ENCODE measurements at places on chromosomes 12 and 14. TPM values are rescaled to one million over a fixed set of nuclear protein-coding genes. Genes with fewer than 3 reads are reported as not detected.

The TEX52 gene
- not detected for total RNA-seq

DNA sequence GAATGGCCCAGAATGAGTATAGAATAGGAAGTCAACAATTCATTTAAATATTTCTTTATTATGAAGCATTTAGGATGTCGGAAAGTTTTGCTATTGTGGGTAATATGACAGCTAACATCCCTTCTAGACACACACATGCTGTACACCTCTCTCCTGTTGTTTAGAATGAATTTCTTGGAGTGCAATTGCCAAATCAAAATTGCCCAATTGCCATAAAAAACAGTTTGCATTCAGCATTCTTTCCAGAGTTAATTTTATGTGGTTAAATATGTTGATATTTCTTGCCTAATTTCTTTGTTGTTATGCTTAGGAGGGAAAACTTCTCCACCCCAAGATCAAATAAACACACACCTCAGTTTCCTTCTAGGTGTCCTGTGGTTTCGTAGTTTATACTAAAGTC, 16.9 kb upstream of the SMCO2 start:
- no peak for DNase-seq

DNA sequence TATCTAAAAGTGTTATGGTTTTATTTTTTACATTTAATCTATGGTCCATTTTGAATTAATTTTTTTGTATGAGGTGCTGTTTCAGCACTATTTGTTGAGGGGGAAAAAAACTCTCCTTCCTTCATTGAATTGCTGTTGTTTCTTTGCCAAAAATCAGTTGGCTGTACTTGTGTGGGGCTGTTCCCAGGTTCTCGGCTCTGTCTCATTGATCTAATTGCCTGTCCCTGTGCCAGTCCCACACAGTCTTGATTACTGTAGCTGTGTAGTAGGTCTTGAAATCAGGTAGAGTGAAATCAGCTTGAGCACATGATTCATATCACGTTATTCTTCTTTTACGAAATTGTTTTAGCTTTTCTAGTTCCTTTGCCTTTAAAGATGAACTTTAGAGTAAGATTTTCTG, 109.7 kb downstream of the ADGRD1 start:
- DNase-seq, result no peak

The ACRBP gene
- 1.6 TPM for total RNA-seq

DNA sequence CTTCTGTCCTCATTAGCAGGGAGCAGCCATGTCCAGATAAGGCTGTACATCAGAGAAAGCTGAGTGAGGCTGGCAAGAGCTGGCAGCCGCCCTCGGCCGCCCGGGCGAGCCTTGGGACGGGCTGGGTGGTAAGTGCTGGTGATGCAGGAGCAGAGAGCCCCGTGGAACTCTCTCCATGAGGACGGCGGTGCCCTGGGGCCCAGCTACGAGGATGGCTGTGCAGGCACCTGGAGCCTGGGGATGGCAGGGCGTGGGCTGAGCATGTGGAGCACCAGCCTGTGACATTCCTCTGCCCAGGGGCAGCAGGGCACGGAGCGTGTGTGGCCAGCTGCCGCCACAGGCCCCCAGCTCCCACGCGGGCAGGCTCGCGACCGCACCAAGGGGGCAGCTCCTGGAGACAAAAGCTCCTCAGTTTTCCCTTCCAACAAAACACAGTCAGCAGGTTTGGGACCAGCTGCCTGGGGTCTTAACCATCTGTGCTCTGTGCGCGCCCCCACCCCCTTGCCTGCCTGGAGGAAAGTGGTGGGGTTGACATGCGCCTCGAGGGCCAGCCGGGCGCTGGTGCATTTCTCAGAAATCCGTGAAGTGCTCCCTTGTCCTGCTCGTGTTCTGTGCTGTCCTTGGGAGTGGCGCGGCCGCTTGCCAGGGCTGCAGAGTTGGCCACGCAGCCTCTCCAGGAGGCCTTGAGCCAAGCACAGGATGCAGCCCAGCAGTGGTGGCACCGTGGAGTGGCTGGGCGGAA, 21.4 kb downstream of the PACS2 start:
- no peak for DNase-seq

GRCh38 chr14:101583006-101583714, 21.9 kb downstream of the DIO3 start:
- no peak for DNase-seq

GRCh38 chr12:22287101-22287500, 47.4 kb downstream of the ST8SIA1 start:
- no peak for DNase-seq
